GM12878 (cell line): ENCODE measurements at places on chromosomes 3 and 15.
A peak's percentile ranks its signal among the peaks of the same experiment; 100 is the strongest.

DNA sequence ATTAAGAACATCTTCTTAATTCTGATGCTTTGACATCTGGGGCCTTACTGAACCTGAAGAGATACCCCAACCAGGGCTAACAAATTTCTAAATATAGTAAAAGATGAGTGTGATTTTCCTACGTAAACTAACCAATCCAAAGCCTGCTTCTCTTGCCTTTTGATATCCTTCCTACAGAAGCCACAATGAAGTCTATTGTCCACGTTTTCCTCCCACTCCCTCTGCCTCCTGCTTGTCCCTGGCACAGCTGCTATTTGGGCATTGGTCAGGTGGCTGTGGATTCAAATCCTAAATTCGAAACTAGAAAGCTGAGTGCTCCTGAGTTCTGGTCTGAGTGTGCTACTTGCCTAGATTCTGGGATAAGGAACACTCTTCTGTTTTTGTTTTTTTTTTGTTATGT, 17.4 kb upstream of the MKRN3 start:
- H3K4me1 ChIP-seq: no peaks in the 10 kb centered on the region
- no peaks in the 10 kb centered on the region for H3K36me3 ChIP-seq
- no peak for DNase-seq
- H3K27me3 ChIP-seq: no peaks in the 10 kb centered on the region

DNA sequence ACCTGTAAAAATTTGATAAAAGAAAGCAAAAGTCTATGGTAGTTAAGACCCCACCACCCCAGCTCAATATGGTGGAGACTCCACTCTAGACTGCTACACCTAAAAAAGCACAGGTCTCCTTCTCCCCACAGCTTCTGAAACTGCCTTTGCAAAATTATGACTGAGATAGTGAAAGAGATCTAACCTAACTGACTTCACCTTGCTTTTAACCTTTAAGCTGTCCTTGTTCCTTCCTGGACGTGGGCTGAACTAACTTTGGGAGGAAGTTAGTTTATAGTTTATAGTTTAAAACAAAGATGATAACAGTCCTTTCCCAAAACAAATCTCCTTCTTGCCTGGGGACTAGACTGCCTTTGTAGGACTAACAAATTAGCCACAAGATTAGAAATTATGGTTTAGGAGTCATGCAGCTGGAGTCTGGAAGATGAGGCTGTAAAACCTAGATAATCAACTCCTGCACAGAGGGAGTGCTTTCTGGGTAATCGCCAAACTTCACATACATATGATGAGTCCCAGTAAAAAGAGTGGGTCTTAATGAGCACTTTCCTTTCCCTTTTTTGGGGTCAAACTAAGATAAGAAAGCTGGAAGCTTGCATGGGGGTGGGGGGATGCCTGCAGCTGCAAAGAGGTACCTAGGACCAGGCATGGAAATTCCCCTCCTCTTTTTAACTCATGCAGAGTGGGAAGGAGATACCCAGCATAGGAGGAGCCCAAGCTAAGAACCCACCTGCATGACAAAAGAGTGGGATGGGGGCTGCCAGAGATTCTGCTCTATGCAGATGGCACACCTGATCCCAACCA, 17.5 kb downstream of the CCR8 start:
- H3K27ac ChIP-seq: peak overlapping the region; percentile 61
- H3K4me1 ChIP-seq: peaks cover 17% of the 10 kb centered on the region
- H3K4me3 ChIP-seq: peak overlapping the region; percentile 0; the same call in 1 of the 2 replicates
- no peaks in the 10 kb centered on the region for H3K36me3 ChIP-seq

DNA sequence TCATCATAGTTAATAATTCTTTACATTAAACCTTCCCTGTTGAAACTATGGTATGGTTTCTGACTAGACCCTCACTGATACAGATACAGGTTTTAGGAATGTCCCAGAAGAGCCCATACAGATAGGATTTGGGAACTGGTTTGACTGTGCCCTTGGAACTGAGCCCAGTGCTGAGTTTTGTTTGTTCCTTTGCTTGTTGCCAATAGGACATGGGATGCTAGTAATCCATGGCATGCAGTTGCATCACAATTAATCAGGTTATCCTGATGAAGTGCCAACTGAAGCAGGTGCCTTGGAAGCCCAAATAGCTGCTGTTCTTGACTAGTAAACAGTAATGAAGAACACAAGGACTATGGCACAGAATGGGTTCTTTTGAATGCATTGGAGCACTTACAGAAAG, 230.6 kb downstream of the NEK10 start:
- no peaks in the 10 kb centered on the region for H3K36me3 ChIP-seq
- H3K27me3 ChIP-seq: no peaks in the 10 kb centered on the region
- DNase-seq: no peak

GRCh38 chr3:36891701-36892160, 53.1 kb downstream of the TRANK1 start:
- H3K4me1 ChIP-seq: peaks cover 35% of the 10 kb centered on the region
- H3K4me3 ChIP-seq: no peak overlapping the region
- peak; percentile 70 for DNase-seq
- no peaks in the 10 kb centered on the region for H3K36me3 ChIP-seq
- no peaks in the 10 kb centered on the region for H3K27me3 ChIP-seq

- no peak overlapping the region for H3K4me3 ChIP-seq
- no peaks in the 10 kb centered on the region; the same call in 1 of the 2 replicates for H3K27me3 ChIP-seq
- no peak for DNase-seq
- H3K36me3 ChIP-seq: no peaks in the 10 kb centered on the region
- H3K27ac ChIP-seq: no peak overlapping the region
Observed at GRCh38 chr3:64344721-64345207, 119.5 kb upstream of the PRICKLE2 start.

DNA sequence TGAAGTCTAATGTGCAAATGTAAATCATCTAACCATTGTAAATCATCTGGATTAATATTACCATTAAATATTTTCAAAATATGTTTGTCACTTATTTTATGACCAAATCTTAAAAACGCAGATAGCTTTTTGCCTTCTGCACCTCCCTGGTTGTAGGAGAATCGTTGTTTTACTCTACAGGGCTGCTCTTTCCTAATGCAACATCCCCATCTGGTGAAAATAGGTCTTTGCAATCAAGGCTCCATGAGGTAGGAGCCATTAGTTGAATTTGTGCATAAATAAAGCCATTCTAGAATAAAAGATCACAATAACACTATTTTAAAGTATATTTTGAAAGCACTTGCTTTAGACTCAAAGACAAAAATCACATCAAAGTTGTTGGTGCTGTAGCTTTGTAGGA, 535.6 kb upstream of the AGTR1 start:
- H3K27me3 ChIP-seq: no peaks in the 10 kb centered on the region
- H3K36me3 ChIP-seq: no peaks in the 10 kb centered on the region
- DNase-seq: no peak
- no peaks in the 10 kb centered on the region for H3K4me1 ChIP-seq
- no peak overlapping the region for H3K4me3 ChIP-seq
- H3K27ac ChIP-seq: no peak overlapping the region

DNA sequence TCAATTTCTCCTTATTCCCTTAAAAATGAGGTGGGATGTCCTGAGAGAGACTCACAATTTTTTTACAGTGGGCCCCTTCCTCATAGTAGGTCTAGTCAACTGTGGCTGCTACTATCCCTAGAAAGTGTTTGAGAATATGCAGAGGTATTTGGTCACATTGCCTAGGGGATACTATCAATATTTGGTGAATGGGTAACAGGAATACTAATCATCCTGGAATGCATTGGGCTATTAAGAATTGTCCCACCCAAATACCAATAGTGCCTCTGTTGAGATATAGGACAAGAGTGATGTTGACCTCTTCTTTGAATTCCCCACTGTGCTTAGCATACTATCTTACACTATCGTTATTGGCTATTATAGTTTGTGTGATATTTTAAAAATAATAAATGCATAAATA, 389.4 kb downstream of the DIPK2A start:
- no peak for DNase-seq
- H3K4me3 ChIP-seq: no peak overlapping the region
- no peaks in the 10 kb centered on the region for H3K36me3 ChIP-seq
- H3K4me1 ChIP-seq: no peaks in the 10 kb centered on the region
- no peaks in the 10 kb centered on the region for H3K27me3 ChIP-seq

GRCh38 chr3:9970020-9970652, 16.5 kb downstream of the EMC3 start:
- H3K27ac ChIP-seq: no peak overlapping the region
- H3K4me3 ChIP-seq: no peak overlapping the region
- peaks cover 20% of the 10 kb centered on the region for H3K36me3 ChIP-seq
- no peak for DNase-seq
- H3K27me3 ChIP-seq: no peaks in the 10 kb centered on the region

GRCh38 chr3:24614359-24614758, 119.7 kb upstream of the THRB start:
- no peak for DNase-seq
- H3K36me3 ChIP-seq: no peaks in the 10 kb centered on the region
- H3K27me3 ChIP-seq: no peaks in the 10 kb centered on the region
- H3K4me1 ChIP-seq: no peaks in the 10 kb centered on the region
- no peak overlapping the region for H3K27ac ChIP-seq

GRCh38 chr3:9302425-9303181, 53.2 kb upstream of the SRGAP3 start:
- H3K27me3 ChIP-seq: no peaks in the 10 kb centered on the region
- no peak for DNase-seq
- H3K4me1 ChIP-seq: no peaks in the 10 kb centered on the region
- no peaks in the 10 kb centered on the region for H3K36me3 ChIP-seq

GRCh38 chr15:100261302-100262240, 80.2 kb downstream of the ADAMTS17 start:
- H3K4me3 ChIP-seq: no peak overlapping the region
- DNase-seq: no peak
- H3K4me1 ChIP-seq: no peaks in the 10 kb centered on the region
- no peaks in the 10 kb centered on the region for H3K27me3 ChIP-seq
- H3K27ac ChIP-seq: no peak overlapping the region
- H3K36me3 ChIP-seq: no peaks in the 10 kb centered on the region
